ENCODE measurements at places on chromosomes 13 and 19.
A peak's percentile ranks its signal among the peaks of the same experiment; 100 is the strongest.

DNA sequence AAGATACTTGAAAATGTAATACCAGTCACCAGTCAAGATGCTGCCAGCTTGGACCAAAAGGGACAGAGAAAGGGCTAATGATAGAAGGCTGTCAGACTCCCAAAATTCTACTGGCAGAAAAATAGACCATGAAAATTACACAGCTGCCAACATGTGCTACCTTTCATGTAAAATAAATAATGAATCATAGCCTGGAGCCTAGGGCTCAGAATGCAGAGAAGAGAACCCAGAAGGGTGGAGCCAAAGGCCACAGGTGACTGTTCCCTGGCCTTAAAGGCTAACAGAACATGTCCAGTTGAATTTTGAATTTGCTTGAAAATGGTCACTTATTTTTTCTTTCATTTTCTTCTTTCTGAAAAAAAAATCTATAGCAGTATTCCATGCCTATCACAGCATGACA is 1827.0 kb upstream of the MIR17HG start:
- no peak for DNase-seq

DNA sequence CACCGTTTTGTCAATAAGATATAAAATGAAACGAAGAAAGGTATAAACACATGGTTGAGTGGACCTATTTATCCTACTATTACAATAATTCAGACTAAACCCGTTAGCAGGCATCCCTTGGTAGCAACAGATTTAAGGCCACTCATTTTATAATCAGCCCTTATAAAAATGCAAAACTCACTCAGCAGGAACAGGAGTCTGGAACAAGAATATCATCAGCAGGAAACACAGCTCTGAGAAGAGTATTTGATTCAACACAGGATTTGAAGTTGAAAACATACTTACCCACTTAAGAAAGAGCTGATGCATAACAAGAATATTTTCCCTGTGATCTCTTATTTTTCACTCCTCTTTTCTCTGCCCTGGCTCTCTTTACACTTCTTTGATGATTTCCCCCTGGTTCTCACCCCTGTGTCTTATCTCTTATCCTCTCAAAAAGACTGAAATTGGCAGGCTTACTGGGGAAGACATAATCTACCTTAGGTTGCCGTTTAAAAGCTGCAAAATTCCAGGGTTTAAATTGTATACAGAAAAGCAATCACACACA is 1722.7 kb downstream of the SLITRK5 start:
- no peak for DNase-seq

DNA sequence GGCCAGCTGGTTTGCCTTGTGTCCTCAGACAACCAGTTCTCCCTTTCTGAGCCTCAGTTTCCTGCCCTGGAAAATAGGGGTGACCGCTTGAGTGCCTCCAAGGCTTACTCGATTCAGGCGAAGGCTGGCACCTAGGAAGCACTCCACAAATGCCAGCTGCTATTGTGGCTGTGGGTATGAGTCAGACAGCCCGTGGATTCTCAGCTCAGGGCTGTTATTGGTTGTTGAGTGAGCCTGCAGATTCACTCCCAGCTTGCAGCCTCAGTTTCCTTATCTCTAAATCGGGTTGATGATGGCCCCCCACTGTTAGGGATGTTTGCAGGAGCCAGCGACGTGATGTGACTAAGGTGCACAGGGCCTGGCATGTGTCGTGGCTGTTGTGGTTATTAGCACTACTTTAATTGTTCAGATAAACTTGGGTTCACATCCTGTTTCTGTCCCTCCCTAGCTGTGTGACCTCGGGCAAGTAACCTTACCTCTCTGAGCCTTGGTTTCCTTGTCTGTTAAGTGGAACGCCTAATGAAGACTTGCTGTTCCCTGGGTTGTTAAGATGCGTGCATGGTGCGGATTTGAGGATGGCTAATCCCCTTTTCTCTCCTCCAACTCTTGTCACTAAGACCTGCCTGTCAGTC is 2.4 kb downstream of the MARK4 start:
- no peak for DNase-seq

GRCh38 chr13:64505336-64505910 is 2724.7 kb downstream of the PCDH9 start:
- no peak for DNase-seq

DNA sequence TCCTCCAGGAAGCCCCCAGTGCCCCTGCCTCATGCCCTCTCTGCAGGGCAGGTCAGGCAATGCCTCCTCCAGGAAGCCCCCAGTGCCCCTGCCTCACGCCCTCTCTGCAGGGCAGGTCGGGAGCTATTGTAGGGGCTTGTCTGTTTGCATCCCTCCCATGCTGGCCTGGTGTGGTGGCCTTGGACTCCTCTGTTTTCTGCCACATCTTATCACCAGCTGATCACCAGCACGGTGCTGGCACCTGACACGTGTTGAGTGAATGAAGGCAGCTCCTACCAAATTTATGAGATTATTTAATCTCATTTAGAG is 51.5 kb upstream of the C13orf46 start:
- no peak for DNase-seq

- DNase-seq: no peak
Measured at GRCh38 chr13:77514336-77514726, 21.2 kb upstream of the SCEL start.

DNA sequence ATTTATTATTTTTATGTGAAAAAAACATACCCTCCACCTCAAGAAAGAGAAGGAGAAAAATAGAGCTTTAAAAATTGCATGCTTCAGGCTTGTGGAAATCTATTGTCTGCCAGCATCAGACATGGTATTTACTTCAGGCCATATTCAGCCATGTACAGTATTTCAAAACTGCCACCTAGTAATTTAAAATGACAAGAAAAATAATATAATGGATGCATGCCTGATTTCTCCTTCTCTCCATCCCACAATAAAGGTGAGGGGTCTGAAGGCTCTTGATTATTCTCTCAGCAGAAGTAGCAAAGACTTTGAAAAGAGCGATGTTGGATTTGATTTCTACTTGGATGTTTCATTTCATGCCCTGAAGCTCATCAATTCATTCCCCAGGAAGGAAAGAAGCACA is 250.7 kb downstream of the TBC1D4 start:
- no peak for DNase-seq

GRCh38 chr13:23796551-23796950 is 92.6 kb downstream of the MIPEP start:
- DNase-seq: no peak

DNA sequence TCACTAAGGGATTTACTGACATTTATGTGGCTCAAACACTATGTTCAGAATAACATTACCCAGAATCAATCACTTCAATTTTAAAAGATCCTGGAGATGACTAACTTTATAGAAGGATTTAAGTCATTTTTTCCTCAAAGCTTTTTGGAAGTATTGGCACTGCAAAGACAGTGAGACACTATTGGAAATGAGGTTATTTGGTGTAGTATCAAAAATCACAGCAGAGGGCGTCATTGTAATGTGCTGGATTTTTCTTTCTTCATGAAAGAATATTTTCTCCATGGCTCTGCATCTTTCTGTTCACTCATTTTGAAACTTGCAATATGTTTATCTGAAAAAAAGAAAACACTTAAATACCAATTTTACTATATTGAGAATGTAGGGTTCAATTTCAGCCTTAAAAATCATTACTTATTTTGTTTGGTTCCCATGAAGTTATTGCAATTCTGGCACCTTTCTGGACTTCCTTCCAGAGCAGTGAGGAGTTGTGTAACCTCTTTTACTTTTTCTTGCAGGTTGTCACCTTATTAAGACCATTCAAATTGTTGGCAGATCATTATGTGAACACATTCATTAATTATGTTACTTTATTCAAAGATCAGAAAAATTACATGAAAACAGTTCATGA is 3.7 kb upstream of the CSNK1A1L start:
- no peak for DNase-seq

- no peak for DNase-seq
Measured at GRCh38 chr19:38949580-38950367, 19.0 kb downstream of the MRPS12 start.

DNA sequence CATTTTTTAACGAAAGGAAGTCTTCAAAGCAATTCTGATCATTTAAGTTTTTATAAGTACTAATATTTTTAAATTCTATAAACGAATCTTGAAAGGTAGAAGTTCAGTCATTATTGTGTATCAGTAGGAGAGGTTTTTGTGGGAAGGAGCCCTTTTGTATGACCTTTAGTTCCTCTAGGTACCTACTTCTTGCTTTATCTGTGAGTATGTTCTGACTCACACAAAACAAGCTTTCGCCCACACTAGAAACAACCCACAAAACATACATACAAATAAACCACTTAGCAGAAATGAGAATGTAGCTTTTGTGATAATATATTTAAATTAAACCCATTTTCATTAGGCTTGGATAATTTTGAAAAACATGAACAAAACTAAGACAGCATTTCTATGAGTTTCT is 27.8 kb downstream of the ERCC5 start:
- DNase-seq: no peak

- DNase-seq: peak; percentile 21
Measured at GRCh38 chr19:34365463-34366401, 736 bp downstream of the GPI start.

DNA sequence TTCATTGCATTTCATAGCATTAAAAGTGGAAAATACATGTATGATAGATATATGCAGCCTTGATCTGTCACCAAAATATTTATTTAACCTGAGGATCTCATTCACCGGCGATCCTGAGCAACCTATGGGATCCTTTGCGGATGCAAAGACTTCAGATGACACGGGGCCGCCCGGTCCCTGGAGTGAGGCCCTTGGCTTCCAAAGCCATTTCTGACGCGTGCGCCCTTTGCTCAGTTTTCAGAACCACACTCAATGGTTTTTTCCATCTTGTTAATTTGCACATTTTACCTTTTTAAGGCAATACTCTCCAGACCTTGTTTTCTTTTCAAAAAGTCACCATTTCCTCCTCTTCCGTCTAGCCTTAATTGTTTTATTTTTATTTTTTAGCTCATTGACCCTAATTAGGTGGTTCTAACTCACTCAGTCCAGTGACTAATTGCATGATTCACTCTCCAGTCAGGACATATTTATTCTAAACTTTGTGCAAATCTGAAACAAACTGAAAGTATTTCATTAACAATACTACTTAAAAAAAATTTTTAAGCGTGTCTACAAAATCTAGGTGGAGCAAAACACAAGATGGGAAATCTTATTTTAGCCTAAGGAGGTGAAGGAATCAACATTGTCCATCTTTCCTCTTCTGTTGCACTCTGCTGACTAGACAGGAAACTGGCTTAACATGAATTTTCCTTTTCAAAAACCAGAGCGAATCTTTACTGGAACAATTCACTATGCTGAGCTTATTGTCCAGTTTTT is 47.9 kb downstream of the COL4A1 start:
- no peak for DNase-seq

DNA sequence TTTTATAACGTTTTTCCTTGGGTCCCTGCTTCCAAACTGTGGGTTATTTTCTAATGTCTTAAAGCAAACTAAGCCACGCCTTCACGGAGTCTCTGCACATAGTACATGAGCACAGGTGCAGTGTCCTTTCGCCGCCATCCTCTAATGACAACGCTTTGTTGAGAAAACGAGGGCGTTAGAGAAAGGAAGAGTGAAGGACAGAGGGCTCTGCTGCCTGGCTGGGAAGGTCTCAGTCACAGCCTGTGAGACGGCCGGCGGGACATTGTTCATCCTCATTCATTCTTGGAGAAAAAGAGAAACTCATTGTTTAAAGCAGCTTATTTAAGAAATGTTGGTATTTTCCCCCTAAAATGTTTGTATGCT is 9.5 kb downstream of the IL17D start:
- no peak for DNase-seq

DNA sequence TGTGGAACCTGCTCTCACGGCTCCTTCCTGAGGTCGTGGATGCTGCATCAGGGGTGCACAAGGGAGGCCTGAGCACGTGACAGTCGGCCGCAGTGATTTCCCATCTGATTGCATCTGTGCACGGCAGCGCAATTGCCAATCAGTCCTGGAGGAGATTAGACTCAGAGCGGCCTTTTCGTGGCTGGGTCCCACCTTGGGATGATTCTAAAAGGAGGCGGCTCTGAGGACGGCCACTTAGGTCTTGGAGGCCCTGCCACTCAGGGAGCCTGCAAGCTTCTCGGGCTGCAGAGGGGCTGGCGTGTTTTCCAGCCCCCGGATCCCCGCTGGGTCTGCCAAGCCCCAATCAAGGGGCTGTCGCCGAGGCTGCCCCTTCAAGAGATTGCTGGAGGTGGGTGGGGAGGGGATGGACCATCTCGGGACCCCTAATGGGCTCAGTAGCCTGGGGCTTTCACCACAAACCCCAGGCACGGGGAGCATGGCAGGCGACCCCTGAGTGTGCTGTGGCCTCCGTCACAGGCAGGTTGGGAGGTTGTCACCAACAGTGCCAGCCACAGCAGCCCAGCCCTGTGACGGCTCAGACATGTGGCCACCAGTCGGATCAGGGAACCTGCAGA is 51.6 kb downstream of the SOX1 start:
- DNase-seq: no peak

GRCh38 chr19:10120538-10121189 is 965 bp upstream of the EIF3G start:
- DNase-seq: no peak

GRCh38 chr19:44111910-44112463 is 1.2 kb upstream of the ZNF225 start:
- DNase-seq: no peak

GRCh38 chr19:29400917-29401711 is 124.7 kb upstream of the VSTM2B start:
- DNase-seq: no peak

DNA sequence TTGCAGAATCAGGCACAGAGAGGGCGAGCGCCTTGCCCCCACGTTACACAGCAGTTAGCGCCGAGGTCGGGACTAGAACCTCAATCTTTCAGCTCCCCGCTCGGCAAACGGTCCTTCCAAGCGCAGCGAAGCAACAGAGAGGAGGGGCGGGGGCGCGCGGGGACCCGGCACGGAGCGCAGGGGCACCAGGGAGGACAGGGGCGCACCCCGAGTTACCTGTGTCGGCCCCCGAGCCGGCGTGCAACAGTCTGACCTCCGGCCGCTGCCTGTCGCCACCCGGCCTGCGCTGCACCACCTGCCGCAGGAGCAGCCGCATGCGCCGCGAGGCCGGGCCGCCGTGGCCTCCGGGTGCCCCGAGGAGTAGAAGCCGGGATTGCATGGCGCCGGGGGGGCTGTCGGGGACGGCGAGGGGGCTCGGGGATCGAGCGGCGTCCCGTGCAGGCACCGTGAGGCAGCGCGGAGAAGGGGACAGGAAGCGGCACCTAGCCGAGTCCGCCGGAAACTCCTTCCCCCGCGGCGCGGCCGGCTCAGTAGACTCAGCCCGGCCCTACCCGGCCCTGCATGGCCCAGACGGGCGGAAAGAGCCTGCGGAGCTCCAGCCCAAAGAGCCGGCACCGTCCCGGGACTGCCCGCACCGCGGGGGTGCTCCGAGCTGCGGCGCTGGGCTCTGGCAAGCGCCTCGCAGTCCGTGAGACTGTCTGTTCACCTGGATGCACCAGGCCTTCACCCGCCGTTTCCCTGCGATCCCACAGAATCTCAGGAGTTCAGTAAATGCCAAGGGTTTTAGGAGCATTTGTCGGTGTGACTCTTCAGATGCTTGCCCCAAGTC is at the start of gene VWA8:
Gene VWA8, minus strand, starts transcription at position 473 of the 829 bp plus-strand sequence. Its CDS starts 94 bp downstream, at position 379.
- peak; percentile 80 for DNase-seq

- DNase-seq: peak; percentile 36
Measured at GRCh38 chr19:41416194-41416674, 10.9 kb downstream of the B3GNT8 start.

- no peak for DNase-seq
Measured at GRCh38 chr19:3479177-3479833, 1.0 kb downstream of the SMIM24 start.

GRCh38 chr13:74301258-74301935 is 167.2 kb upstream of the KLF12 start:
- DNase-seq: no peak

All from LoVo (cell line).